CD4-positive, alpha-beta T cell treated with Interleukin-12 subunit alpha and Interleukin-12 subunit beta, for 1 hour (primary cell): ENCODE measurements at places on chromosomes 4 and X.
A peak's percentile ranks its signal among the peaks of the same experiment; 100 is the strongest.

DNA sequence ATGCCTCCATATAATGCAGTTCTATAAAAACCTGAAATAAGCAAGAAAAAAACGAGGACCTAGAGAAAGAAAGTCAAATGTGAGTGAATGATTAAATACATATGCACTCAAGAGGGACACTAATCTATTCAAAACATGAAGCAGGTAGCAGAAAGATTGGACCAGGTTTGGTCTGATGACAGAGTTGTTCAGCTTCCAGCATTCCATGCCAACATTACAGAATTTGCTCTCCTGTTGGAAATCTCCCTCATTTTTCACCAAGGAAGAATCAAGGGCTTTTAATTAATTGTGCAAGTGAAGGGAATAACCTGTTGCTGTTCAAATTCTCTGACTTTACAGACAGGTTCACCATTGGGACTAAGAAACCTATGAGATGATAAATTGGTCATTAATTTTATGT lies 379.0 kb upstream of the RASGEF1B start:
- DNase-seq, result no peak

GRCh38 chrX:135086197-135086854 lies 34.0 kb downstream of the ETDB start:
- peak; percentile 69 for DNase-seq

DNA sequence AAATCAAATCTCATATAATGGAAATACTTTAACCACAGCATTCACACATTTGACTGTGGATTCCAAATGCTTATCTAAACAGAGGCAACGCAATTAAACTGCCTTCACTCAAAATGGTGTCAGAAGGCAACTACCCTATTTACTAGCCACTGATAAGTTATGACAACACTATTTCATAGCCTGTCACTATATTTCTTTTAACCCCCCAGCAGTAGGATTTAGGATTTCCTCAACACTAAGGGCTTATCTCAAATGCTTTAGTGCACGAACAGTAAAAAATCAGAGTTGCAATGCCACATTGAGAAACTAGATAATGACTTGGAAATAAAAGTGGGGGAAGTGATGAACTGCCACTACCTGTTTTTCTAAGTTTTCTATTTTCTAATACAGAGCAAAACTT lies 66.7 kb downstream of the DHX15 start:
- no peak for DNase-seq

DNA sequence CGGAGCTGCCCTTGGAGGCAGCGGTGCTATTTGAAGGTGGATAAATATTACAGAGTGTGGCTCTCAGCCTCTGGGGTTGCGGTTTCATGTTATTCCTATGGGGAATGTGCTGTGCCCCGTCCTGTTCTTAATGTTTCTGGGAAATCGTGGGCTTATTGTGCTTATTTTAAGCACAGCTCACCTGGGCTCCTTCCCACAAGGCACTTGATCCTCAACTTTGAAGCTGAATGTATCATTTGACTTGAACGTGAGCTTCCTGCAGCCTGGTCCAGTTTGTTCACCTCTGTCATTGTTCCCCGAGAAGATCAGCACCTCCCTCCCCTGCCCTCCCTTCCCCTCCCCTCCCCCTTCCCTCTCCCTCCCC lies 3.9 kb downstream of the SORCS2 start:
- DNase-seq, result no peak

DNA sequence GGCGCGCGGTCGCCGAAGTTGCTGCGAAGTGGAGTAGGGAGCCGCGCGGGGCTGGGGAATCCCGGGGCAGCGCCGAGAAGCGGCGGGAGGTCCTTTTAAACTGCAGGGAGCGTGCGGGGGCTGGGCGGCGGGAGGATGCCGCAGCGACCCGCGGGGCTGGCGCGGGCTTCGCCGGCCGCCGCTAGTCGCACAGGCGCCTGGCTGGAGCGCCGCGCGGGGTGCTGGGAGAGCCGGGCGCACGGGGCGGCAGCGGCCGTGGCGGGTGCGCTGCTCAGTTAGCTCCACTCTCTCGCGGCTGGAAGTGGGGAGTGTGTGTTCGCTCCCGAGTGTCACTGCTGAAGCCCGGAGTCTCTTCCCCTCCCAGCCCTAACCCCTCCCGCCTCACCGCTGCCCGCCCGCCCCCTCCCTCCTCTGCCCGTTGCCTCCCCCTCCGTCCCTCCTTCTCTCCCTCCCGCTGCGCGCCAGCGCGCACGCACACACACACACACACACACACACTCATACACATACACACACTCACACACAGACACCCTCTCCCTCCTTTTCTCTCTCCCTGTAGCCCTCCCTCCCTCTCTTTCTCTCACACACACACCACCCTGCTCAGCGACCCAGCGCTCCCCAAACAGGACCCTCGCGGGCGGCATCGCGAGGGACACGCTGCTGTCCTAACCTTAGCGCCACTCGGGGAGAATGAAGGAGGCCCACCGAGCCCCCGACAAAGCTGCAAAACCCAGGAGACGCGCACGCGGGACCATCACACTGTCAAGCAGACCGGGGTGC lies at the start of gene NDNF:
NDNF (minus strand) TSS at position 312 of the 780 bp plus-strand sequence. CDS start 26,698 bp downstream, outside the sequence.
- DNase-seq, result peak; percentile 39

DNA sequence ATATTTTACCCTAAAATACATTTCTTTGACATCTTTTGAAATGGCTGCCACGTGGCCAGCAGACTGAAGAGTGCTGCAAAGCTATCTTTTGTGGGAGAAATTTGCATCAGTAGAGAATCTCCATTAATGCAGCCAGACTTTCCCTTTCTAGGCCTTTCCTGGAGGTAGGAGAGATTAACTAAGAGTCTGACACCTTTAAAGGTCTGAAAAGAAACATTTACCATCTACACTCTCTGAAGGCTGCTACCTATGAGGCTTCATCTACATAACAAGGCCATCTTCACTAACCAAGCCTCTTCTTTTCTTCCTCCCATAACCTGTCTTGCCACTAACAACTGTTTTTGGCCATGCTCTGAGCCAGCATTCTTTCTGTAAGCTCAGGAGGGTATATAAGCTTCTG lies 17.8 kb upstream of the SPRY1 start:
- DNase-seq, result no peak

DNA sequence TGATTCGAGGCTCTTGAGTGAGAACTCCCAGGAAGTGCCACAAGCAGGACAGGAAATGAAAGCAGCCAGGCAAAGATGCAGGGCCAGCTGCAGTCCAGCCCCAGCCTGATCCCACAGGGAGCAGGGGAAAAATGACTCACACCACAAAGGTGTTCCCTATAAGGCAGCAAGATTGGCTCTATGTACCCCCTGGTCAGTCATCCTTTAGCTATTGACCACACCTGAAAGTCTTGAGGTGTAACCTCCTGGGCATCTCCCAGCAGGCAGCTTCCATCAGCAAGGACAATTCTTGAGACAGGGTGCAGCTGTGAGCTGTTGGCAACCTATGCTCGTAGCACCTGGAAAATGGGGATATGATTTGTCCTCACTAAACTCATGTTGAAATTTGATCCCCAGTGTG lies 27.9 kb upstream of the EXOC1L start:
- DNase-seq, result no peak

- no peak for DNase-seq
Measured at GRCh38 chrX:21740329-21741274, 17.3 kb downstream of the SMPX start.

DNA sequence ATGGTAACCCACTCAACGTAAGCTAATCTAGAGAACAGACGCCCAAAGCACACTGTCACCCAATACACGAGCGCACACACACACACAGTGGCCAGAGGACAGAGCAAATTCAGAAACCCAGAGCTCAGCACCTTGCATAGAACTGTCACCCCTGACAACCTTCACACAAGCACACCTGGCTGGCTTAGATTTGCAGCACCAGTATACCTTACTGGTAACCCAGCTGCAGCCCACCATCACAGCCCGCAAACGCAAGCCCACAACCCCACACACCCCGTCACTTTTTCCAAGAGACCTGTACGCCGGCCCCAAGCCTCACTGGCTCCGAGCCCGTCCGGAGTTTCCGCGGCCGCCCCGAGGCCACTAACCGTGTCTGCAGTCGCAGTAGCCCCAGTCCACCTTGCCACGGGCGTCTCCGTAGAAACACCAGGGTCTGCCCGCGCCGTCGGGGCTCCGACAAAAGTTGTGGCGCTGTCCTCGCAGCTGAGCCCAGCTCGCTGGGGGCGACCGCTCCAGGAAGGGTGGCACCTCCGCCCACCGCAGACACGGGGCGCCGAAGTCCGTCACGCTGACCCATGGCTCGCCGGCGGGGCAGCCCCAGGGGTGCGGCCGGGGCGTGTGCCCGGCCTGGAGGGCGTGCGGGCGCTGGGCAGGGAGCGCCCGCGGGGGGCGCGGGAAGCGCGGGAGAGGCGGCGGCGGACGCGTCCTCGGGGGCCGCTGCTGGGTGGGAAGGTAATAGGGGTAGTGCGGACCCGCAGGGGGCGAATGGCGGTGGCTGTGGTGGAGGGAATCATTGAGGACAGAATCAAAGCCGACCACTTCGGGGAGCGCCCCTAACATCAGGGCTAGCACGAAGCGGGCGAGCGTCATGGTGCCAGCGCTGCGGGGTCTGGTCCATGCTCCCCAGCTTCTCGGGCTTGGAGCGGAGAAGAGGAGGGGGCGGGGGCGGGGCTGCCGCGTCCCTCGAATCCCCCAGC lies 664 bp downstream of the PRSS12 start:
- DNase-seq, result no peak
